ENCODE measurements at places on chromosomes 7 and 10.

DNA sequence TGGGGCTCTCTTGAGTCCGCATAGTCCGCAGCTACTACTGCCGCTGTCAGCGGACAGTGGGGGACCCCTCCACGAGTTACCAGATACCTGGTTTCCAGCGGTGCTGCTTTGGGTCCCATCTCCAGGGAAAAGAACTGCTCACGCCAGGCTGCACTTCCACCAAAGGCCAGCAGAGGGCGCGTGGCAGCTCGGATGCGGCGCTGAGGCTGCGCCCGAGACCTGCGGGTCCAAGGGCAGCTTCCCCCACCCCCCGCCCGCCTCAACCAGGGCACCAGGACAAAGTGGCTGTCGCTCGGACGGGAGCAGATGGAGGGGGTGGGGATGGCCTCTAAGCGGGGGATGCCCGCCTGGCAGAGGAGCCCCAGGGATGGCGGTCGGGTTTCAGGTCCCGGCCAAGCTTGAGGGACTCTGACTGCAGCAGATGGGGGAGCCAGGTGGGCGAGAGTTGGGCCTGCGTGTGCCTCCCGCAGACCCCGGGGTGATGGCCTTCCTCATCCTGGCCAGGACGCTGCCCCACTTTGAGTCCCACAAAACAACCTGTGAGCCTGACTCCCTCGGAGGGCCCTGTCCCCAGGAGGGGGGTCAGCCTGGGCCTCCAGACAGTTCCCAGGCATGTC, 23.8 kb upstream of the ZNF735 start:
- peak; percentile 33 for DNase-seq

GRCh38 chr7:32496052-32496813, 944 bp downstream of the AVL9 start:
- DNase-seq: no peak

DNA sequence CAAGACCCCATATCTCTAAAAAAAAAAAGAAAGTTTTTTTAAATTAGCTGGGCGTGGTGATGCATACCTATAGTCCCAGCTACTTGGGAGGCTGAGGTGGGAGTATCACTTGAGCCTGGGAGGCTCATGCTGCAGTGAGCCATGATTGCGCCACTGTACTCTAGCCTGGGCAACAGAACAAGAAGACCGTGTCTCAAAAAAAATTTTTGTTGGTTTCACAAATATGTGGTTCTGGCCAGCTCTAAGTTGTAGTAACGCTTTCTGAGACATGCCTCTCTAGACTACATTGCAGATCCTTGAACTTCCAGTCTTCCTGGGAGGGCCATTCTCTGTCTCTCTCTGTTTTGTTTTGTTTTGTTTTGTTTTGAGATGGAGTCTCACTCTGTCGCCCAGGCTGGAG, 24.6 kb upstream of the RHBDD2 start:
- DNase-seq: no peak

- no peak for DNase-seq
These were observed 567.4 kb upstream of the MKI67 start for GRCh38 chr10:128693493-128694131.

DNA sequence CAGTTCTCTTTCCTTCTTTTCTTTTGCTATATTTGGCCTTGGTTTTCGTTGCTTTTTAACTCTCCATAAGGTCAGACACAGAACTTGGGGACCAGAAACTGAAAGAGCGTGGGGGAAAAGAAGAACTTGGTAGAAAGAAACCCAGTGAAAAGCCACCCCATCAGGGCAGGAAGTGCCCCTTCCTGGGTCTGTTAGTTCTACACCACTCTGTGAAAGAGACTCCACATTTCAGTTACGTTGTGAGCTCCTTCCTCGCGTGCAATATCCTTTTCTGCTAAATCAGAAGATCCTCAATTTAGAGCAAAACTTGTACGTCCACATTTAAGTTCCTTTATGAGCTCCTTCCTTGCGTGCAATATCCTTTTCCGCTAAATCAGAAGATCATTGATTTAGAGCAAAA, 220.6 kb upstream of the FOXK1 start:
- no peak for DNase-seq

DNA sequence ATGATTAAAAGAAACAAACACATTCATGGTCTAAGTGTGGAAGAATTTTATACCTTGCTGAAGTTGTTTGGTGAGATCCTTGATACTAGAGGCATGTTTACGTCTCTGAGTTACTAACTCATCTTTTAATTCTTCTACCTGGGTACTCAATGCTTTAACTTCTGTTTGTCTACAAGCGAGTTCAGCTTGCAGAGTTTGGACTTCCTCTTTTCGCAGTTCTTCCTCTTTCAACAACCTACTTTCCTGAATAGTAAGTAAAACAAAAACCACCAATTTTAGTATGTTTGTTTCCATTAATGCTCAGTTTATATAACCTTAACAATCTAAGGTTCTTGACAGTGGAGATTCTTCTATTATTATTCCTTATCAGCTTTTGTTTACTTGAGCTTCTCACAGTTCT, 42.9 kb downstream of the CCDC186 start:
- no peak for DNase-seq

DNA sequence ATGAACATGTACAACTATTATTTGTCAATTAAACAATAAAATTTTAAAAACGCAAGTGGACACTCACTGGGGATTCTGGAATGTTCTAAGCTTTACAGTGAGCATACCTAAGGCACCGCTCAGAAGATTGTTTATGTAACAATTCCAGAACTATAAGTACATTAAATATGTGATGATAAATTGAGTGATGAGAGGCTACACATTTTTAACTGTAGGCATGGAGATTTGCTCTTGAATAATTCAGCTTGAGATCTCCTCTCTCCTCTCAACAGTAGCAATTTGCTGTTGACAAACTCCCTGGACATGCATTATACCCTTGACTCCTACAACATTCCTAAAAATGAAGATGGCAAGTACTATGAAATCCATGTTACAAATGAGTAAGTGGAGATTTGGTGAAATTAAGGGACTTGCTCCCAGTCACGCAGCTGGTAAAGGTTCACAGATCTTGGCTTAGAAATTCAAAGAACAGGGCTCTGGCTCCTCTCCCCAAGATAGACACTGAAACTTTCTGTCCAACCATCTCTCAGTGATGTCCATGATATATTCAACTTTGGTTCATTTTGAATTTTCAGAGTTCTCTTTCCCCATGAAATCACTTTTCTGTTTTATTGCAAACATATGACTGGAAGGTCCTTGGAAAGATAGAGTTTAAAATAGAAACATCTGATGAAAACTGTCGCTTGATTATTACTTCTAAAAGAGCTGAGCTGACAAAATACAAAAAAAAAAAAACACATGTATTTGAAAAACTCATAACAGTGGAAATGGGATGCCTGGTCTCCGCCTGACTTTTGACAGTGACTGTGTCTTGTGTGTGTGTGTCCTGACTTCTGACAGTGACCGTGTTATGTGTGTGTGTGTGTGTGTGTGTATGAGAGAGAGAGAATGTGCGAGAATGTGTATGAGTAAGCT, 488.3 kb downstream of the TNS3 start:
- no peak for DNase-seq

DNA sequence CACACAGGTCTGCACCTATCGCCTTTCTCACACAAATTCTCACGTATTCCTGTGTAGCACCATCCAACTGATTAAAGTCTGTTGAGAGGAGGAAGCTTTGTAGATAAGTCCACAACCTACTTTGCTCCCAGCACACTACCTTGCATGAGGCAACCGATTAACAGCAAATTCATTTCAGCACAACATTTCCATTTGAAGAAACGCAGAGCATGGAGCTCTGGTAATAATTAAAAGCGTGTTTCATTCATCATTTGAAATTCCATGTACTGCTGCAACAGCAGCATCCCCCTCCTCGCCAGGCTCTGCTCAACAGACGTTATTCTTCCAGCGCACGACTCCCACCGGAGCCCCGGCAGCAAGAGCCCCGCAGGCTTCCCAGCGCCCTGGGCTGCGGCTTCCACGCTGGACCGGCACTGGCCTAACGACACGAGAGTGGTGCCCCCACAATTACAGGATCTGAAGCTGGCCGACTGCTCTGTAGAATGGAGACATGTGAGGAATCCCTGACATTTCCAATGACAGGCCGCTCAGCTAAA, 118.8 kb downstream of the DIP2C start:
- no peak for DNase-seq

DNA sequence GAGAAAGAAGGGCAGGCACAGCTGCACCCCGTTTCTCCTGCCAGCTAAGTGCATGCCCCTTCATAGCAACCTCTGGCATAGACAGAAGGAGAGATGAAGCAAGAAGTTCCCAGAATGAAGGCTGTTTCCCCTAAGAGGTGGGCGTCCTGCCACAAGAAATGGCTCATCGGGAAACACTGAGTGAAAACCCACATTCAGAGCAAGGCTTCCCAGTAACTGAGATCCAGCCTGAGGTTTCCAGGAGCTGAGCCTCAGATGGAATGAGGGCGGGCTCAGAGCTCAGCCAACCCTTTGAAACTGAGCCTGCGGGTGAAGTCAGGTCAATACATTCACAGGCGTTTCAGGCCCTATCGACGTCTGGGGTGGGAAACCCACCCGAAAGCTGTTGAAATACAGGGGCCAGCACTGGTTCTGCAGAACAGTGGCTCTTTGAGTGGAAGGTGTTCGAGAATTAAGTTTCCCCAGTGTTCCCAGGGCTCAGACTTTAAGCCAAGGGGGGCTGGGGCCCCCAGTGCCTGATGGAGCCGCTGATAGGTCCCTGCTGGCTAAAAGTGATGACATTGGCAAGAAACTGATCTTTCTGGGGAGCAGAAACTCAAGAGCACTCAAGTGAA, 510.2 kb downstream of the RPS24 start:
- no peak for DNase-seq

- no peak for DNase-seq
These were observed 27.1 kb downstream of the PARP12 start for GRCh38 chr7:140035400-140036223.

GRCh38 chr10:46014683-46015405, 15.6 kb downstream of the NCOA4 start:
- no peak for DNase-seq

- DNase-seq: no peak
These were observed 102.7 kb downstream of the AGMO start for GRCh38 chr7:15459018-15459615.

DNA sequence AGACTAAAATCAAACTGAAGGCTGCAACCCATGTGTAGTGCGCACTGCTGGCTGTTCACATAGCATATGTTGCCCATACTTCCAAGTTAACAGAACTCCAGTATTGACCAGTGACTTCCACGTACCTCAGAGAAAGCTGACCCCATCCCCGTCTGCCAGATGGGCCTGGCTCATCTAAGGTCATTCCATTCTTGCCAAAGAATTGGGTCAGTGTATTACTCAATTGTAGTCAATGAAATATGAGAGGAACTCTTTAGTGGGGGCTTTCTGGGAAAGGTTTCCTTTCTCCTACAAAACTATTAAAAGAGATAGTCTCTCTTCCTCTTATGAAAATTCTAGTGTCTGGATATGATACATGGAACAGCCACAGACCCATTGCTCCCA, 238.6 kb downstream of the COBL start:
- DNase-seq: no peak

DNA sequence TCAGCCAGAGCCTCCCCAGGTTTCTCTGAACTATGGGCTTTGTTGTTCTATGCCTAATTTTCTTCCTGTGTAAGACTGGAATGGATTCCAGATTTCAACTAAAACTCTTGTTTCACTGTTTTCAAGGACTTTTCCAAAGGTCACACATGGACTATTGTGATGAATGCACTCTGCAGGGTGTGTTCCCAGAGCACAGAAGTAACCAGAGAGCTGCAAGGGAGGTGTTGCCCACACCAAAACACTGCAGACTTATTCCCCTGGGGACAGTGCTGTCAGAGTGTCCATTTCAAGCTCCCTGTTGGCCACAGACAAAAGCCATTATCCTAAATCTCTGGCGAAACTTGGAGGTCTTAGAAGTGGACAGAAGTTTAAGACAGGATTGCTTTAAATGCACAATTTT, 231.6 kb downstream of the TRIL start:
- no peak for DNase-seq

GRCh38 chr10:680146-680545, 9.3 kb downstream of the DIP2C start:
- no peak for DNase-seq

DNA sequence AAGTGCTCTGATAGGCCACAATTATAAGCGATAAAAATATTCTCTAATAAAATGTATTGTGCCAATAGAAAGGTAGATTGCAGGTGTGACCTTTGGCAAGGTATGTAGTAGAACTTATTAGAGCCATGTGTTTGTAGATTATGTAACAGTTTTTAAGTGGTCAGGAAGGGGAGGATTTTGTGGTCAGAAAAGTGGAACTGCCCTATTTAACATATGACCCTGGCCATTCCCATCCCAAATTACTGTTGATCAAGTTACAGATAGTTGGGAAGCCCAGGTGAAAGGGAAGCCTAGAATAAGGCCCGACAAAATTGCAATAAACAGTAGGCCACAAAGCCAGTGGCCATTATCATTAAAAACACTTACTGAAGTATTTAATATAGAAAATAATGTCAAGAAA, 89.2 kb downstream of the SPAG6 start:
- DNase-seq: no peak

DNA sequence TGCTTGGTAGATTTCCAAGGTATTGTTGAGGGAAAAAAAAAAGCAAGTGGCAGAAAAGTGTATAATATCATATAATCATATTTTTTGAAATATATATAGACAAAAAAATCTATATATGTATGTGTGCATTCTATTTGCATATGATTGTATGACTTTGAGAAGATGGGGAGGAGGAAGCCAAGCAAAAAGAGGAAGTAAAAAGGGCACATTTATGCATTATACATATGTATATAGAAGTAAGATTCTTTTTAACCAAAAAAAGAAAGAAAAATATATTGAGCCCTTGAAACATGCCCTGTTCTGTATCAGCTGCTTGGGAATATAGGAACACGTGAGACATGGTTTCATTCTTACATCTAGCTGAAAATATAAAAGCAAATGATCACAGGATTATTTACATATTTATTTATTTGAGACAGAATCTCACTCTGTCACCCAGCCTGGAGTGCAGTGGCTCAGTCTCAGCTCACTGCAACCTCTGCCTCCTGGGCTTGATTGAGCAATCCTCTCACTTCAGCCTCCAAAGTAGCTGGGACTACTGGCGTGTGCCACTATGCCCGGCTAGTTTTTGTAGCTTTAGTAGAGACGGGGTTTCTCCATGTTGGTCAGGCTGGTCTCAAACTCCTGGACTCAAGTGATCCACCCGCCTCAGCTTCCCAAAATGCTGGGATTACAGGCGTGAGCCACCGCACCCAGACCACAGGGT, 18.0 kb upstream of the SLF2 start:
- DNase-seq: no peak

GRCh38 chr7:57425969-57426628, 23.9 kb upstream of the ZNF716 start:
- DNase-seq: no peak

GRCh38 chr10:120971671-120972070, 120.5 kb downstream of the WDR11 start:
- DNase-seq: no peak

- no peak for DNase-seq
These were observed 130.1 kb downstream of the NT5C2 start for GRCh38 chr10:103062854-103063590.

GRCh38 chr10:21810582-21811244, 192.8 kb downstream of the DNAJC1 start:
- DNase-seq: no peak
